NCI-H524 (cell line): ENCODE measurements at places on chromosomes 2 and 18.

DNA sequence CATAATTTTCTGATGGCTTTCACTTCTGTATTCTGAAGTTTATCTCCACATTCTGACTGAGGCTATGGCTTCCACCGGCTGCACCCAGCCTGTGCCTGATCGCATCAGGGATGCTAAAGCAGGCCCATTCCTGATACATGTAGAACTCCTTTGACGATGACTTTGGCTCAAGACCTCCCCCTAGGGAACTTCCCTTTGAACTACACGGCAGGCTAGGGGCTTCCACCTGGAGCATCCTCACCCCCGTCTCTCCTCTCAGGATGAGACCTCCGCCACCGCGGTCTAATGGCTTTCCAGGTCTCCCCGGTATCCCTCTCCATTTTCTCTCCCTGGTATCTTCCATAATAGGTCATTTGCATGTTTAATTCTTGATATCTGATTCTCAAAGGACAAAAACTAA is 214.9 kb upstream of the CHST9 start:
- no peak for DNase-seq

- DNase-seq: no peak
These were observed 419.3 kb upstream of the TNP1 start for GRCh38 chr2:217279140-217279539.

- no peak for DNase-seq
These were observed 54.1 kb downstream of the NBAS start for GRCh38 chr2:15507061-15507460.

- DNase-seq: no peak
These were observed 107.9 kb downstream of the CDC42EP3 start for GRCh38 chr2:37563375-37564015.

DNA sequence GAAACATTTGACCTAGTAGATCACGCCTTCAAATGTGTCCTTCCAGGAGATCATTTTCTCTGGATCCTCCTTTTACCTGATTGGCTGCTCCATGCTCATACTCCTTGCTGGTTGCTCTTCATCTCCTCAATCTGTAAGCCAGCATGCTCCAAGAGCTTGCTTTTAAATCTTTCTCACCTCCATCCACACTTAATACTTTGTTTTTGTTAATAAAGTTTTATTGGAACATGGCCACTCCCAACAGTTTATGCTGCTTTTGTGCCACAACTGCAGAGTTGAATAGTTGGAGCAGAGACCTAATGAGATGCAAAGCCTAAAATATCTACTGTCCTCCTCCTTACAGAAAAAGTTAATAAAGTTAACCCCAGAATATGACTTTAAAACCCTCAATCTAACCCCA is 60.0 kb downstream of the KLHL14 start:
- no peak for DNase-seq

DNA sequence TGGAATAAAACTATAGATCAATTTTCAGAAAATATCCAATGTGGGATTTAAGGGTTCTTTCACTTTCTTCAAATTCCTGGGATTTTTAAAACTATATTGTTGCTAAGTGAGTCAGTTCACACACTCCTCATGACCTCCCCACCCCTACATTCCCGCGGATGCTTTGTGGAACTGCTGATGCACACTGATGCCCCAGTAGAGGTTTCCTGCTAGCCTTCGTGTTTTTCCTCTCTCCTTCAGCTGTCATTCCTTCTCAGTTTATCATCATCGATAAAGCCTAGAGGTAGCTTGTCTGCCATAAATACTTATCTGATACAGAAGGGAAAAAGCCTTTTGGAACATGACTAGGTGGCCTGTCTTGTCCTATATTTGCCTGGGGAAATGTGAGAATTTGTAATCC is 67.4 kb upstream of the GALNT5 start:
- DNase-seq: no peak

DNA sequence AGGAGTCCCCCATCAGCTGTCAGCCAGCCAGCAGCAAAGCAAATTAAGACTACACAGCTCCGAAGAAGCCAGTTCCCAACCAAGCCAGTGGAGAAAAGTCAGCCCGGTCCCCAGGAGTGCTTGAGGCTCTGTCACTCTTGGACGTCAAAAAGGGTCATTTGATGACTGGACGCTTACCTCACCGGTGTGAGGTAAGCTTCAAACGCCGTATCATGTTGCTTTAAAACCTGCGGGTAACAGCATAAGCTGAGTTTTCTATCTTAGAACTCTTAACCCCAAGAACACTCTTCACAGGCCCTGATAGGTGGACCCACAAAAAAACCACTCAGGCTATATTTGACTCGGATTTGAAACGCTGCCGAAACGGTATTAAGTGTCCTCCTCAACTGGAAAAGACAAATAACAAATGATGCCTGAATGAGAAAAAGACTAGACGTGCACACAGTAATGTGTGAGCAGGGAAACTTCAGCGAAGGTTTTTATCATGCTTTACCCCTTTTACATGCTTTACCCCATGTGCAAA is 682 bp upstream of the LNPK start:
- DNase-seq: no peak

GRCh38 chr2:21819454-21819853 is 695.7 kb downstream of the TDRD15 start:
- no peak for DNase-seq

- DNase-seq: no peak
These were observed 9.0 kb upstream of the GAL3ST2 start for GRCh38 chr2:241767464-241768250.

DNA sequence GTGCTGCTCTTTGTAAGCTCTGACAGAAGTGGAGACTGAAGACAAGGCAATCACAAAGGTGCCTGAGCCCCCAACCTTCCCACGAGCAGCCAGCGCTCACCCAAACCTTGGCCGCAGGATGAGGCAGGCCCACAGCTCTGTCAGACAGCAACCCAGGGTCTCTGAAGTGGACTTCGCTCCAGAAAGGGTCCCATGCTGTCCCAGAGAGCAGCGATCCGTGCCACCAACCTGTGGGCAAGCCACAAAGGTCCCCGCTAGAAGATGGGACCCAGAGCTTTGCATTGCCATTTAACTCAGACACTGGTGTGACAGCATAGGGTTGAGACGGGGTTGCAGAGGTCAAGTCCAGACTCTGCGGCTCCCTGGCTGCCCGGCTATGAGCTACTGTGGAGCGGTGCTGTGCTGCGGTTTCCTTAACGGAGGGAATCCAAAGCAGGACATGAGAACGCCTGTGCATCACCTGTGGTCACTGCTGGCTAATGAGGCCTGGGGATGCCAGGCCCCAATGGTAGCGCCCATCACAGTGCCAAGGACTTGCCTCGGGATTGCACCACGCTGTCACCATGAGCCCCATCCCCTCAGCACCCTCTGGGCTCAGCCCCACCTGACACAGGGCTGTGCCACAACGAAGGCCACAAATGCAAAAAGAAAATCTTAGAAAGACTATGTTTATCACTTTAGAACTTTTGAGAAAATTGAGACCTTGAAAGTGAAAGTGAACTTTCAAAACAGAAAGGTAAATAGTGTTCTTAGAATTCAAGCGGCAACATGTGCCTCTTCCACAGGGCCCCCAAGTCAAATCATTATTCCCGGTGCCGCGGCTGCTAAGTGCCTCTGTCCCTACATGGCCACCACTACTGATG is 103.4 kb downstream of the HDAC4 start:
- no peak for DNase-seq

GRCh38 chr2:96538487-96539214 is 2.1 kb downstream of the ARID5A start:
- DNase-seq: no peak

DNA sequence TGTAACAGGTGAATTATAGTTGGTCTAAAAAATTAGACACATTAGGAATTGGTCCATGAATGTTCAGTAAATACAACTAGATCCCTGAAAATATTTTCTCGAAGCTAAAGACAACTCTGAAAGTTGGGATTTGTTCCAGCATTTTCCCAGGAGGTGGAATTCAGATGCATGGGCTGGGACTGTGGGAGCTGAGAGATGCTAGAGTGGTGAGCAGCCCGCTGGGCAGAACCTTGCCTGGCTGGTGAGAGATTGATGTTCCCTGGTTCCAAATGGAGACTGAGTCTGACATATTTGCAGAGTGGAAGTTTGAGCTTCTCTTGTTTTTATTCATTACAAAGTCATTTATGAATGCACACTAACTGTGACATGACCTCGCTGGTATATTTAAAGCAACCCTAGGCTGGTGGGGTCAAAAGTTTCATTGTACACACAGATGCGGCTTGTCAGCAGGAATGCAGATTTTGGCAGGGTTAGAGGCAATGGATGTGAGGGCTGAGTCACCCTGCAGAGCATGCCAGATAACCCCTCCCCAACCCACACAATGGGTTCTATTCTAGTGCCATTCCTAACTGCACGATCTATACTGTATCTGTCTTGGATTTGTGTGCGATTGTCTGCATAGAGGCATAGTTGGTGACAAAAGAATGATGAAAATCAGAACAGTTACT is 23.5 kb upstream of the TMEM178A start:
- no peak for DNase-seq

GRCh38 chr2:234496835-234497593 is at the start of gene ARL4C:
ARL4C (minus strand) TSS chr2:234497081; CDS start chr2:234496586, 495 bp downstream.
- DNase-seq: peak; percentile 20

DNA sequence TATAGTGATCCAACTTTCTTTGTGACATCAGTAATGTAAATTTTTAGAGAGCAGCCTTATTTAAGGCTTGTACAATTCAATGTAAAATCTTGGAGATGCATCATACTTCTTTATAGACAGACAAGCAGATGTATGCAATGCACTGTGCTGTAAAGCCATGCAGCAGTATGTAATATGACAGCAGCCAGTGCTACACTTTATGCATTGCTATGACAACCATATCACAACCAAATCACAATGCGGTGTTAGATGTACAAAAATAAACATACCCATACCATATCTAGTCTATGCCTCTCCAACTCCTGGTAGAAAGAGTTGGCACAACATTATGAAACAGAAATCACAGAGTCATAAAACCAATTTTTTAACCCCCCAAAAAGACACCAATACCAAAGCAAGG is 110.3 kb upstream of the WDSUB1 start:
- no peak for DNase-seq

DNA sequence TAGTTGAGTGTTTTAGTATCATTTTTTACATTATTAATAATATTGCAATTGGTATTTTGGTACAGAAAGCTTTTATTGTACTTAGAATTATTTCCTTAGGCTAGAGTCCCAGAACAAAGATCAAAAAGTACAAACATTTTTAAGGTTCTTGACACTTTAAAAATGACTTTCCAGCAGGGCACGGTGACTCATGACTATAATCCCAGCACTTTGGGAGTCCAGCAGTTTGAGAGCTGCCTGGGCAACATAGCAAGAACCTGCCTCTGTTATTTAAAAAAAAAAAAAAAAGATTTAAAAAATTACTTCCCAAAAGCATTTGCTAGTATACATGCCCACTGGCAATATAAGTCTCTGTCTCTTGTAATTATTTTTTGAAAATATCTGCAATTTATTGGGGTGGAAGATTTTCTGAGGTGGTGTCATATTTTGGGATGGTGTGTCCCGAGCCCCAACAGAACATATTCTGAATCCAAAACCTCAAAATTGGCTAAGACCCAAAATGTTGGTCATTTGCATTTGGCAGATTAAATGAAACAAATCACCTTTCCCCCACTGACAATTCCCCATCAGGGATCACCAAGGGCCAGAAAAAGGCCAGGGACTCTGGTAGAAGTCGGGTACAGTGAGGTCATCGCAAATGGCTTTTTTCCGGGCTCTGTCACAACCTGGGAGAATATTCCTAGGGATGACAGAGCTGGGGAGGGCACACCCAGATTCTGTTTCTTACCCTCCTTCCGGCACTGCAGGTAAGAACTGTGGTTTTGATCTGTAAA is 42.1 kb downstream of the NIFK start:
- no peak for DNase-seq

- DNase-seq: no peak
These were observed 42.8 kb upstream of the MAL start for GRCh38 chr2:94982675-94983074.

DNA sequence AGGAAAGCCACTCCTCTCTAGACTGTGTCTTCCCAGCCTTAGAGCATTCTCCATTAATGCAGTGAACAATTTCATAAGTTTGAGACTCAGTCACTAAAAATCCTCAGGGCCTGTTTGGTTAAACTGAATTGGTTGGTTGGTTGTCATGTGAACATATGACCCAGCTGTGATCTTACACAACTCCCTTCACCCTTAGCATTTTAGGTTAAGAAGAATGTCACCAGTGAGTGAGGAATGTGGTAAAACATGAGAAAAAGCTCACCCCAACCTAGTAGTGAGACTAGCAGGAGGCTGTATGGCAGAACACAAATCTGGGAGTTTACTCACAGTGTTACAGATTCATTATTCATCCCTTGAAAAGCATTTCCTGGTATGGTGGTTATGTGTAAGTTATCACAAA is 32.4 kb downstream of the LHCGR start:
- DNase-seq: no peak

DNA sequence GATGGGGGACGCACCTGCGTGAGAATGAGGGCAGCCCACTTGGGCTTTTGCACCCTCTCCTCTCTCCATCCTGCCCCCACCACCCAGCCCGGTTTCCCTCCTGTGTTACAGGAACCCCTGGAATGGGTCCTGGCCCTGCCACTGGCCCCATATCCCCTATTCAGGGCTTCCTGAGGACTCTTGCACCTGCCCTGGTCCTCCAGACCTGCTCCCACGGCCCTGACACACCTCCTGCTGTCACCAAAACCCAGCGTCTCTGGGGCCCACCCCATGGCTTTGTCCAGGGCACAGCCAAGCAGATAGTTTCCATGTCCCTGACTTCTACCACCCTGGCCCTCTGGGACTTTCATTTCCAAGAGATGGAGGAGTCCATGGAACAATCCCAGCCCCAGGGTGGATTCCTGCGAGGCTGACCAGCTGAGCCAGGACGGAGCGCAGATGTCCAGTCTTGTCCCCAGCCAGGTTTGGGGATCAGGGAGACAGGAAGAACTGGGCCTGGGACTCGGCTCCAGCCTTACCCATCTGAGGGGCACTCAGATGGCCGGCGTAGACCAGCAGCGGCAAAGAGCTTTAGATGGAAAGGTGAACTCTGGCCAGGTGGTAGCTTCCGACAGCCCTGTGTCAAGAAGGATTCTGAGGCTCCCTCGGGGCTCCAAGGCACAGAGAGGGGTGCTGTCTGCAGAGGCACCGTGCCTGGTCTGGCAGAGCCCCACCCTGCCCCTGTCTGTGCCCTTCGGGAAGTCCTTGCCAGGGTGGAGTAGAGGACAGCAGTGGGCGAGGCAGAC is 12.0 kb downstream of the GPR35 start:
- no peak for DNase-seq

DNA sequence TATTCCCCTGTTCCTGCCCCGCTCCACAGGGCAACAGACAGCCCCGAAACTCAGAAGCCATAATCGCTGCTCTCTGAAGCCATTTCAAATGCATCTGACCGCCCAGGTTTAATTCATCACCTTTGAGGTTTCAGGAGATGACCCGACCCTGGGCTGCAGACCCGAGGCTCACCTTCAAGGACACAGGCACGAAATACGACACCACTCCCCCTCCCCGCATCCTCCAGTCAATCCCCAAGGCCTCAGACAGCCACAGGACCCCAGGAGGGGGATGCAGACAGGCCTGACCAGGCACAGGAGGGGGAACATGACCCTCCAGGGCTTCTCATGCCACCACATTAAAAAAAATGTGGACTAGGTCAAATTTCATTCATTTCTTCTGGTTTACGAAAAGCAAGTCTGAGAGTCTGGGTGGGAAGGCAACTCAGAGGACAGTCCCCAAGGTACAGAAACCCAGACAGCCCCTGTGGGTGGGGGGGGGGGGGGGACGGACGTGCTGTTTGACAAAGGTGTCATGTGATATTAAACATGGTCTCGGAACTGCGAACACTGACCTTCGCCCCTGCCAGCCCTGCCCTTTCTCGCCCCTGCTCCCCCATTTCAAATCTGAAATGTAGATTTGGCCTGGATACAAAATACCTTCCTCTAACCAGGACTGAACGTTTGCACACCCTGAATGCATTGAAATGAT is 142.9 kb downstream of the BCL11A start:
- DNase-seq: no peak

GRCh38 chr18:23903971-23904370 is 110.6 kb upstream of the TTC39C start:
- DNase-seq: no peak
